ENCODE measurements at places on chromosomes 7 and 10. TPM values are rescaled to one million over a fixed set of nuclear protein-coding genes. Genes with fewer than 3 reads are reported as not detected.
A peak's percentile ranks its signal among the peaks of the same experiment; 100 is the strongest.

DNA sequence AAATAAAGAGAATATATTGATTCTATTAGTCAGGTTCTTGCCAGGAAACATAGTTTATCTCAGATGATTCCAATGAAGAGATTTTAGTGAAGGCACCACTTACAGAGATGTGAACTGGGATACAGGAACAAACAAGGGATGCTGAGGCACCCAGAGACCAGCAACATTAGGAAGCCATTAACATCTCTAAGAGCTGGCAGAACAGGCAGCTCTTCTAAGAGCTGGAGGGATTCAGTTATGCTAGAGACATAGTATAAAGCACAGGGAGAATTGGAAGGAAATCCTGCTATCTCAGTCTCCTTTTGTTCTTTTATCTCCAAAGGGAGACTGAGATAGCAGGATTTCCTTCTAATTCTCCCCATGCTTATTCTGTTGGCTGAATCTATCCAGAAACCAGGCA is 22.0 kb downstream of the OR6B1 start:
- H3K4me1 ChIP-seq, result peaks cover 10% of the 10 kb centered on the region
- no peaks in the 10 kb centered on the region for H3K36me3 ChIP-seq
- no peak overlapping the region for H3K27ac ChIP-seq
- H3K27me3 ChIP-seq, result 0 out of 2 replicates have a peak, but pooled peaks cover 5% of the 10 kb centered on the region

- no peak for DNase-seq
- H3K4me3 ChIP-seq, result no peak overlapping the region
- no peaks in the 10 kb centered on the region for H3K36me3 ChIP-seq
- H3K4me1 ChIP-seq, result no peaks in the 10 kb centered on the region
- H3K27me3 ChIP-seq, result no peaks in the 10 kb centered on the region
- H3K27ac ChIP-seq, result no peak overlapping the region
Measured at GRCh38 chr7:31327071-31327470, 13.5 kb downstream of the NEUROD6 start.

- H3K4me3 ChIP-seq, result no peak overlapping the region
- DNase-seq, result no peak
- H3K36me3 ChIP-seq, result peaks cover 3% of the 10 kb centered on the region
- no peaks in the 10 kb centered on the region for H3K27me3 ChIP-seq
Measured at GRCh38 chr10:122254831-122255230, 16.3 kb upstream of the BTBD16 start.

DNA sequence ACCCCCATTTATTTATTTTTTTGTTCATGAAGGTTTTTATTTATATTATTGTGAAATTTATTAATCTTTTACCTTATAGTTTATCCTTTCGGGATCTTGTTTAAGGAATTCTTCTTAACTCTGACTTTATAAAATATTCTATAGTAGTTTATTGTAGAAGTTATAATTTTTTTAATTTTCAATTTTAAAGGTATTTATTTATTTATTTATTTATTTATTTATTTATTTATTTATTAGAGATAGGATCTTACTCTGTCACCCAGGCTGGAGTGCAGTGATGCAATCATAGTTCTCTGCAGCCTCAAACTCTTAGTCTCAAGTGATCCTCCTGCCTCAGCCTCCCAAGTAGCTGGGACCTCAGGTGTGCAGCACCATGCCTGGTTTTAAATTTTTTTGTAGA is 56.0 kb downstream of the NRF1 start:
- H3K36me3 ChIP-seq, result peaks cover 8% of the 10 kb centered on the region
- no peaks in the 10 kb centered on the region for H3K27me3 ChIP-seq
- no peak overlapping the region for H3K27ac ChIP-seq
- peaks cover 13% of the 10 kb centered on the region for H3K4me1 ChIP-seq

- no peak for DNase-seq
- H3K36me3 ChIP-seq, result peaks cover 8% of the 10 kb centered on the region
- peaks cover 6% of the 10 kb centered on the region for H3K4me1 ChIP-seq
- H3K27ac ChIP-seq, result no peak overlapping the region
- H3K4me3 ChIP-seq, result no peak overlapping the region
- no peaks in the 10 kb centered on the region for H3K27me3 ChIP-seq
Measured at GRCh38 chr7:134313543-134313942, 3.2 kb downstream of the SLC35B4 start.

- no peak for DNase-seq
- H3K4me1 ChIP-seq, result peaks cover 5% of the 10 kb centered on the region
- no peaks in the 10 kb centered on the region for H3K36me3 ChIP-seq
Measured at GRCh38 chr7:102291056-102291915, 4.6 kb downstream of the SH2B2 start.

Gene VSTM4
- 7.1 TPM for total RNA-seq

DNA sequence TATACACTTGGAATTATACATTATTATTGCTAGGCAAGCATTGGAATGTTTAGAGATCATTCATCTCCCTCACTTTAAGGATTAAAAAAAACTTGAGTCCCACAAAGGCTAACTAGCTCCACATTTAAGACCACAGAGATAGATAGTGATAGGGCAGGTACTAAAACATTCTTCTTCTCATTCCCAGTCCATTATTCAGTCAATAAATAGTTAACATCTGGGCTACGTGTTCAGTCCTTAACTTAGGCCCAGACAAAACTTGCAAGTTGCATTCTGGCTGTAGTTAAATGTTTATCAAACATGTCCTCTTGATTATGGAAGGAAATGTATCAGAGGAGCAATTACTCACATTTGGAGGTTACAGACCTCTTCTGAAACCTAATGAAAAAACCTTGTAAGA is 2.4 kb downstream of the GNG11 start:
- no peak for DNase-seq
- no peak overlapping the region for H3K27ac ChIP-seq
- no peaks in the 10 kb centered on the region for H3K27me3 ChIP-seq

Gene ADD3
- total RNA-seq, result 51.2 TPM

Gene BAG3
- 12.5 TPM for total RNA-seq

Gene CABCOCO1
- total RNA-seq, result not detected

Gene ZNF853
- total RNA-seq, result 10.6 TPM

DNA sequence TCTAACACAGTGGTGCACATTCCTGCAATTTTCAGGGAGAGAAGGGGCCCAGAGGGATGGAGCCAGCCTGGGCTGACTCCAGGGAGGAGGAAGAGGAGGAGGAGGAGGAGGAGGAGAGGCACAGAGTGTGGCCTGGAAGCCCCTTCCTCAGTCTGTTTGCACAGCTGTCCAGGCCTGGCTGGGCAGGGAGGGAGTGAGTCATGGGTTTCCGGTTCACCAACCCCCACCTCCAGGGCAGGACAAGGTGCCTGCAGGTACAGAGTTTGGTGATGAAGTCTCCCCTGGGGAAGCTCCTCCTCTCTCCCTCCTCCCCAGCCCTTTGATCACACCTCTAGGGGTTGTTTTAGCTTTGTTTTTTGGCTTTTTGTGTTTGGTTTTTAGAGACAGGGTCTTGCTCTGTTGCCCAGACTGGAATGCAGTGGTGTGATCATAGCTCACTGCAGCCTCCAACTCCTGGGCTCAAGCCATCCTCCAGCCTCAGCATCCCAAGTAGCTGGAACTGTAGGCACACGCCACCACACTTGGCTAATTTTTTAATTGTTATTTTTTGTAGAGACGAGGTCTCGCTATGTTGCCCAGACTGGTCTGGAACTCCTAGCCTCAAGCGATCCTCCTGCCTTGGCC is 77.5 kb upstream of the CUX1 start:
- peaks cover 7% of the 10 kb centered on the region for H3K27me3 ChIP-seq
- H3K36me3 ChIP-seq, result no peaks in the 10 kb centered on the region
- peaks cover 11% of the 10 kb centered on the region for H3K4me1 ChIP-seq
- no peak overlapping the region for H3K27ac ChIP-seq
- DNase-seq, result no peak

DNA sequence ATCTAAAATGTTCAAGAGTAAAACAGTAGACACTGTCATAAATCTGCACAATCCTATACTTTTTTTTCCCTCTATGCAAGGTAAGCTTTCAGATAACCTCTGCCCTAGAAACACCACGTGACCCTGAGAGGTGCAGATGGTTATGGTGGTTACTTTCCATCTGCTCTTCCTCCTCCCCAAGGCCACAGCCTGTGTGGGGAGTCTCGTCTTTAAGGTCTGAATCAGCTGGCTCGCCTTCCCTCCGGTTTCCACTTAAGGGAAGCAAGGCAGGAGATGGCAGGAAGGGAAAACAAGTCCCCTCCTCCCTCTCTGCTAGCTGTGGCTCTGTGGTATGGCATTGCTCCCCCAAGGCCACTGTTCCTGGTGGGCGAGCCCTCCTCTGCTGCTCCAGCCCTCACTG is 181.8 kb downstream of the GLI3 start:
- H3K36me3 ChIP-seq, result peaks cover 6% of the 10 kb centered on the region
- no peaks in the 10 kb centered on the region for H3K27me3 ChIP-seq
- no peak overlapping the region for H3K4me3 ChIP-seq
- DNase-seq, result no peak
- H3K4me1 ChIP-seq, result no peaks in the 10 kb centered on the region
- no peak overlapping the region for H3K27ac ChIP-seq

Gene GPR15LG
- total RNA-seq, result not detected

Gene C10orf105
- not detected for total RNA-seq

DNA sequence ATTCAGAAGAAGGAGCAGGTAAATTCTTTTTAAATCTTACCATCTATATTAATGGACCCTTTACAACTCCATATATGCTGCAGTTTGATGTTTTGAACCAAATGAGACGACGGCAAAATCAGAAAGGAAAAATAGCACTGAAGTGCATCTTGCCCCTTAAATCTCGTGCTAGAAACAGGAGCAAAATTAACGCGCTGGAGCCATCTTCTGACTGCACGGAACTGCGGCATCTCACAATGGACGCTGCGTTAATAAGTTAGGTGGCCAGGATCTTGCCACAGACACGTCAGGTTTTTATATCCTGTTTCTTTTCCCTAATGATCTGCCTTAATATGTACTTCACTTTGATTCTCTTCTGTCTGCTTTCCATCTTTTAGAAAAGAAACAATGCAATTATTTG is 354.5 kb downstream of the TFEC start:
- H3K4me3 ChIP-seq, result peak overlapping the region; percentile 45
- DNase-seq, result peak; percentile 79
